Thyroid gland (tissue), 4 donors: ENCODE measurements at places on chromosomes 16 and 17. TPM values are rescaled to one million over a fixed set of nuclear protein-coding genes. Genes with fewer than 3 reads are reported as not detected.

CNGB1 gene
- total RNA-seq, result not detected

NETO2 gene
- 5.4 TPM for total RNA-seq

HEATR3 gene
- total RNA-seq, result 13.2 TPM

KRTAP2-1 gene
- not detected for total RNA-seq

SLC35G6 gene
- total RNA-seq, result not detected

DNA sequence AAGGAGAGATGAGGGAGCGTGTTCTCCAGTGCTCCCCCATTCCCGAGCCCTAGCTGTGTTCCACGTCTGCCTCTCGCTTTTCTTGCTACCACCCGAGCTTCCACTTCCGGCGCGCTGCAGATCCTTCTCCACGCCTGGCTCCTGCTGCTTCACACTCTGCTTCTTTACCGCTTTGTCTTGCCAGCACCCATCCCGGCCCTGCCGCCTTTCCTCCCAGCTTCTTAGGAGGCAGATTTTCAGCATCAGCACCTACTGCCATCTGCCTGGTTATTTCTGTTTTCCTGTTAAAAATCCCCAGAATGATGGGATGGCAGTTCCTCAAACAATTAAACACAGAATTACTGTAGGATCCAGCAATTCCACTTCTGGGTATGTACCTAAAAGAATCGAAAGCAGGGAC is 64.7 kb downstream of the ELAC2 start:
- DNase-seq, result no peak

GRCh38 chr16:61792194-61792909 is 243.9 kb downstream of the CDH8 start:
- no peak for DNase-seq

DNA sequence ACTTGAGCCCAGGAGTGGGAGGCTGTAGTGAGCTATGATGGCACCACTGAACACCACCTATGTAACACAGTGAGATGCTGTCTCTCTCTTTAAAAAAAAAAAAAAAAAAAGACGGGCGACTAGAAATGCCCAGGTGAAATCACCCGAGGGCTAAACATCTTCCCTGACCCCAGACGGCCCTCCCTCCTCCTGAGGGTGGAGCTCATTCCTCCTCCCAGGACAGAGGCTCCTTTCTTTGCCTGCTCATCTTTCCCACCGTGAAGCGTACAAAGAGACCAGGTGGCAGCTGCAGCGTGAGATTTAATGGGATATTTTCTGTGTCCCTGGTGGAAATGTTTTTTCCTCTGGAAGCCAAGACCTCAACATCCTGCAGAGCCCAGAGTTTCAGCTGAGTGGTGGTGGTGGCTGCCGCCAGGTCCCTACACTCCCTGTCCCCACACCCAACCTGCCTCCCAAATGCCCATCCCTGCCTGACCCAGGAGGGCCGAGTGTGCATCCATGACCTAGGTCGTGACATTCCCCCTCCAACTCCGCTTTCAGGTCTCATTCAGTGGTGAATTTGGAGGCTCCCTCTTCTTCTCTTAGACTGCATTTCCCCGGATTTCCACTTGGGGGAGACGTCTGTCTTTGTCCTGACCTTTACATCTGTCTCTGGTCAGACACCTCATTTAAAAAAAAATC is 14.4 kb upstream of the GPRC5B start:
- peak; percentile 33 for DNase-seq

DNA sequence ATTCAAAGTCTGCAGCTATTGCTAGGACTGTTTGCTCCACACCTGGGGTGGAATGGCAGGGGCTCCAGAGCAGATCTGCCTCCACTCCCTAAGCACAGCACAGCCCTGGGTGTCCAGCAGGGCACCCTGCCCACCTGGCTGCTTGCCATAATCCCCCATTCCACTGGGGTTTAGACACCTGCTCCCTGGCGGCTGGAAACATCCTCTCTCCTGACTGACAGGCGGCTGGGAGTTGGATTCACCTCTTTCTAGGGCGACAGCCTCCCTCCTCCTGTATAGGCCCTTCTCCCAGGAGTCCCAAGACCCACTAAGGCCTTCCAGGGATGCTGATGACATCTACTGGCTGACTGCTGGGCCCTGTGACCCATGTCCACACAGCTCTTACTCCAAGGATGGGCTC is 18.0 kb downstream of the HDAC5 start:
- no peak for DNase-seq

DNA sequence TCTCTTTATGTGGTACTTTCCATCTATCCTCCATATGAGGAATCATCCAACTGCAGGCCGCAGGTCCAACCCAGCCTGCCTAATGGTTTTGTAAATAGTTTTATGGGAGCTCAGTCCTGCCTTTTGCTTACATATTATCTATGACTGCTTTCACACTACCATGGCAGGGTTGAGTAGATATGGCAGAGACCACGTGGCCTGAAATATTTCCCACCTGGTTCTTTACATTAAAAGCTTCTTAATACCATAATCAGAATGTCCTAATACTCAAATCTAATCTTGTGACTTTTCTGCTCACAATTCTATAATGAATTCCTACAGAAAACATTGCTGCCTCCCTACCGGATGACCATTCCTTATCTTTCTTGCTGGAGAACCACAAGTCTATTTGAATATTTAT is 71.7 kb downstream of the SHCBP1 start:
- DNase-seq, result no peak

DNA sequence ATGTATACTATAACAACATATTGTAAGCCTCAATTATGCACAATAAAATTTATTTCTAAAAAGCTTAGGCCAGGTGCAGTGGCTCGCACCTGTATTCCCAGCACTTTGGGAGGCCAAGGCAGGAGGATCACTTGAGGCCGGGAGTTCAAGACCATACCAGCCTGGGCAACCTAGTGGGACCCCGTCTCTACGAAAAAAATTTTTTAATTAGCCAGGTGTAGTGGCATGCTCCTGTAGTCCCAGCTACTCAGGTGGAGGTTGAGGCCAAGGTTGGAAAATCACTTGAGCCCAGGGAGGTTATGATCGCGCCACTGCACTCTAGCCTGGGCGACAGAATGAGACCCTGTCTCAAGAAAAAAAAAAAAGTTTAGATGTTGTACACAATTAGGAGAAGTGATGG is 45.5 kb downstream of the VMP1 start:
- DNase-seq, result no peak

DNA sequence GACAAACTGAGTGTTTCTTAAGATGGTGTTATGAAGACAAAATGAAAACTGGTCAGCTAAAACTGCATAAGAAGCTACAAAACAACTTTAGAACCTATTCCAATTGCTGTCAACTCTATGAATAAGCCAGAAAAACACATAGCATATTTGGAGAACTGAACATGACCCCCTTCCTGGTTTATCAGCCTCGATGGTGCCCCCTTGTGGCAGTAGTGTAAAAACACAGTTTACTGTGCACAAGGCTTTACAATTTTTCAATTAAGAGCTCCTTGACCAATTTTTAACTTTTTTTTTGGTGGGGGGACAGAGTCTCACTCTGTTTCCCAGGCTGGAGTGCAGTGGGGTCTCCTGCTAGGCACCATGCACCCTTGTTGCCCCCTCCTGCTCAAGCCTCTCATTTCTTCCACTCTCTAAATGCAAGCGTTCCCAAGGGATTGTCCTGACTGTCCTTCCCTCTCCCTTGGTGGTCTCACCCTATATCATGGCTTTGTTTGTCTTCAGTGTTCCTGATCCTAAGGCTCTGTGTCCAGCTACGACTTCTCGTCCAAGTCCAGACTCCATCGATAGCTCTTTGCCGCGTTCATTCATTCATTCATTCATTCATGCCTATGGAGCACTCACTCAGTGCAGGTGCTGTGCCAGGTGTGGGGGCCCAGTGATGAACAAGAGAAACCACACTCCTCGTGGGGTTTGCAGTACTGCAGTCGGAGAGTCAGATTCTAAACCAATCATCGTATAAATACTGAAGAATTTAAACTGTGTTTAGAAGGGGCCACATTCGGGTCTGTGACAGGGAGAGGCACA is 7.5 kb downstream of the EIF1 start:
- DNase-seq, result peak; percentile 26

DNA sequence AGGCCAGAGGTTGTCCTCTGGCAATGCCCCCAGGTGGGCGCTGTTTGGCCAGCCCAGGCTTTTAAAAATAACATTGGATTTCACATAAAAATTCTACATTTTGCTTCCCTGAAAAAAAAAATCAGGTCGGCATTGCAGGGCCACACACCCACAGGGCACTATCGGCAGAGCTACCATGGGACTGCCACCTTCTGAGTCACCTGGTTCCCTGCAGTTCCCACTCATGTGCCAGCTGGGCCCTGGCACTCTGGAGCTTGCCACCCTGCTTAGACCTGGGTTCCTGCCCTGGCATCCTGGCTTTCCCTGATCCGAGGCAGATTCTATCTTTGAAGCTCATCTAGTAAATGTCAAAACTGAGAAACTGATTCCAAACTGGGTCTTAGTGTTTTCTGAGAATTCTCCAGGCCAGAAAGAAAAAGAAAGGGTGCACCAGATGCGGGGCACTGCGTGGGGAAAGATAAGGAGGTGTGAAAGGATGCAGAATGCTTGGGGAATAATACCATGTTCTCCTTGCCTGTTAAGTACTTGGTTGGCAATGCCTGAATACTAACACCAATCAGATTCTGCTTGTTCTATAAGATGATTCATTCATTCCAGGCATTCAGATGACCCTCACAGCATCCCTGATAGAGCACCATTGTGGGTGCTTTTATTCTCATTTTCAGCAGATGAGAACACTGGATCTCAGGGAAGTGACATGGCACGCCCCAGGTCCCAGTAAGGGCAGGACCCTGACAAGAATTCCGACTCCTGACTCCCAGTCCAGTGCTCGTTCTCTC is 51.8 kb downstream of the RAI1 start:
- no peak for DNase-seq

DNA sequence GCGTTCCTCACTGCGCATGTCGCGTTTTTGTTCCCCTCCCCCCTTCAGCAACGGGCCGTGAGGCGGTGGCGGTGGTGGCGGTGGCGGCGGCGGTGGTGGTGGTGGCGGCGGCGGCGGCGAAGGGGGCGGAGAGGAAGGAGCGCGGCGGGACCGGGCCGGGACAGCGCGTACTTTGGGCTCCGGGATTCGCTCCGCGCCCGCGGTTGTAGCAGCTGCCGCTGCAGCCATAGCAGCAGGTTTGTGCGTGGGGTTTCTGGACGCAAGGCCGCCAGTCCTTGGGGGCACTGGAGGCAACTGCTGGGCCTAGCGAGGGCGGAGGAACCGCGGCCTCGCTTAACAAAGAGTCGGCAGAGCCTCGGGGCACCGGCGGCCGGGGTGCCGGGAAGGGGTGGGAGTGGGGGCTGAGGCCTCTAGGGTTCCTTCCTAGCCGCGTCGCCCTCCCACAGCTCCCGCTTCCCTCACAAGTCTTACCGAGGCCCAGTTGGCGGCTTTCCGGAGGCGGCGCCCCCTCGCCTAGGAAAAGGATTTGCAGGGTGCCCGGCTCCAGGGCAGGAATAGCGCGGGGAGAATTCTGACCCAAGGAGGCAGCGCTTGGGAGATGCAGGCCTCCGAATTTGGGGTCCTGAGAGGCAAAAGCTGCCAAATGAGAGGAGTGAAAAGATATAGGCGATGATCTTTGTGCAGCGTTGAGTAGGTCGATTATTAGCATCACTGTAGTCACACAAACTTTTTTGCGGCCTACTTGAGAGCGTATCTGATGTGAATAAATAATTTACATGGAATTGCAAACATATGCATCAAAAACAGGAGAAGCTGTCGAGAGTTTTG is at the start of gene DDX42:
Gene DDX42, plus strand, starts transcription at position 30 of the 828 bp plus-strand sequence. CDS start 12,880 bp downstream, outside the sequence.
- peak; percentile 61 for DNase-seq

DNA sequence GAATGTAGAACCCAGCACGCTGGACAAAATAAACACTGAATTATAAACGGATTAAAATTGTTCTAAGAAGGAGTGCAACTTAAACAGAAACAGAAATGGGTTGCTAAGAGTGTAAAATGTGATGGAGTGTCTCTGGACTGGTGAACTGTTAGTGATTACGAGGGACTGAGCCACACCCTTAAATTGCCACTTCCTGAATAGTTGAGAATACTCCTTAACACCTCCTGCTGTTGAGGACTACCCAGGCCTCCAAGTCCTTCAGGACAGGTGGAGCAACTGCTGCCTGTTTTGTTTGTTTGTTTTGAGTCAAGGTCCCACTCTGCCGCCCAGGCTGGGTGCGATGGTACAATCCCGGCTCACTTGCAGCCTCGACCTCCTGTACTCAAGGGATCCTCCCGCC is 25.8 kb upstream of the IRF8 start:
- DNase-seq, result no peak
